Cardiac septum (tissue), 1 donor: ENCODE measurements at places on chromosomes 2 and 18. TPM values are rescaled to one million over a fixed set of nuclear protein-coding genes. Genes with fewer than 3 reads are reported as not detected.

APLF gene
- 6.5 TPM for total RNA-seq

DNA sequence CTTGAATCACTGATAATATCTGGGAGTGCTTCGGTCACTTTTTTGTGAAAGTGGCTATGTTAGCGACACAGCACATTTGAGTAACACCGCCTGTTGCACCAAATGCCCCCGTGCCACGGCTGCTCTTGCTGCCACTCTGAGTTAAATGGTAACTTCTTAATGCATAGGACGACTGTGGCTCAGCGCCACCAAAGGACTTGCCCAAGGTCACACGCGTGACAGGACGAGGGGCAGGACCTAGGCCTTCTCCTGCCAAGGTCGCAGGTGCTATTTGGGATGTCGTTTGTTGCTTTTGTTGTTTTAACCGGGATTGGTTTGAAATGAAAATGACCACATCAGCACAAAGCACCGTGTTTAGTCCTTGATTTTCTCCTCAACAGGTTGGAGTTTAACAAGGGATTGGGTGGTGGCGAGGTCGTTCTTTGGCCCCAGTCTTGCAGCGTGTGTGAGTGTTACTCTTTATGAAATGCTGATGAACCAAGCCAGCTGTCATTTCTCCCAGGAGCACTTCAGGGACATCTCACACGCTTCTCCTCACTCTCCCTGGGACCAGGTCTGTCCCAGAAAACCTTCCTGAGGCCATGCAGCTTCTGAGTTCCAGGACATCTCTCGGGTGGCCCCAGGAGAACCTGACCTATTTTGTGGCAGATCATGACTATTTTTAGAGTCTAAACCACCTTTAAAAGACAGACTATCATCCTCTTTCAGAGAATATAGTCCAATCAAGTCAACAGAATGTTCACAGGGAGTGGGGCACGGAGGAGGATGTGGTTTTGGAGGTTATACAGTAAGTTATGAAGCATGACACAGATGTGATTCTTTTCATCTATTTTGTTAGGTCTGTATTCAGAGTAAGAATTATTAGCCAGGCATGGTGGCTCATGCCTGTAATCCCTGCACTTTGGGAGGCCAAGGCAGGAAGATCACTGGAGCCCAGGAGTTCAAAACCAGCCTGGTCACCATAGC lies 49.9 kb downstream of the MTCL1 start:
- DNase-seq = no peak

GRCh38 chr2:176163672-176164056 lies 6.6 kb downstream of the HOXD3 start:
- no peak for DNase-seq

GRCh38 chr2:57450170-57450569 lies 596.4 kb upstream of the VRK2 start:
- DNase-seq = no peak

- DNase-seq = no peak
Observed at GRCh38 chr2:25567406-25567805, 106.0 kb downstream of the DTNB start.

DNA sequence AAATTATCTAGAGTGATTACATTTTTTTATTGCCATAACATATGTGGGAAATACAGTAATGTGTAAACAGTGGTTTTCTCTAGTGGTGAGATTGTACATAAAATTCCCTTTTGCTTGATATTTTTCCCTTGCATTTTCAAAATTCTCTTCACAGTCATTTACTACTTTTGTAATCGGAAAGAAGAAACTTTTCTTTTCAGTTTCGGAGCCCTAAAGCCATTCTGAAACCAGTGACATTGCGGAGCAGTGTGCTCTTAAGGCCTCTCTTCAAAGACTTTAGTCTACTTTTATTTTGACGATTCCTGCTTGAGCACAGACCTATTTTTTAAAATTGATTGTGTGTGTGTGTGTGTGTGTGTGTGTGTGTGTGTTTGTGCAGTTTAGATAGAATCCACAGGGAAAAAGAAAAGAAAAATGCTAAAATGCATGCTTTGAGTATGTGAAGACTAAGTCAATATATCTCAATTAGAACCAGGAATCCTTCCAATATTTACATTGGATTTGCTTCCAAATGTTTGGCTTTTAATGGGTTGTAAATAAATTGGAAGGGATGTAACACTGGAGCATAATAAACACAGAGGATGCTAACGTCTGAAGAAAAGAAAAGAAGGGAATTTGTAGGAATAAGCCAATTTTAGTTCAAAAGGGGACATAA lies 357.4 kb downstream of the RND3 start:
- DNase-seq = no peak

DNA sequence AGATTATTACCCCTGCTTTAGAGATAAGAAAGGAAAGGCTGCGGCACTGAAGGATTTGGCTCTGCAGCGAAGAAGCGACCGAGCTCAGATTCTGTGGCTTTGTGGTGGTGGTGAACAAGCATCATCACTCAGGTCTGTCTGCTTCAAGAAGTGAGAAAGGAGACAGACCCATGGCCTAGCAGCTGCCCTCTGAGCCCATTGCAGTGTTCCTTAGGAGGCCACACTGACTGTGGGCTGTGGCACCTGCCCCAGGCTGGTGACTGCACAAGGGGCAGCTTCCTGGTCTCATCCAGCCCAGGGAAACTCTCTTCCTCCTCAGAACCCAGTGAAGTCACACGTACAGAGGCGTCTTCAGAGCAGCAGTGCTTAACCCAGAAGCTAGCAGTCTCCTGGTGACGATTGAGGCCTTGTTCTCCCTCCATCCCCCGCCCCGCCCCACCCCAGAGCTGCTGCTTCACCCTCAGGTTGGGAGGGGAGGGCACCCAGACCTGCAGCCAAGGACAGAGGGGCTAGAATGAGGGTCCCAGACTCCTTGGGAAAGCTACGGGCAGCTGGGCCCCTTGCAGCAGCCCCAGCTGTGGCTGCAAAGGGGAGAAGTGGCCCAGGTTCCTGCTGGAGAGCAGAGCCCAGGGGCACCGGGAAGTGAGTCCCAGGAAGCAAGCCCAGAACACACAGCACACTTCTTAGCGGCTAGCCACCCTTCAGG lies 22.2 kb downstream of the BIN1 start:
- no peak for DNase-seq
